Activated T-cell treated with anti-CD3 and anti-CD28 coated beads, Interleukin-2, amount 50 U/mL, for 48 hours (primary cell): ENCODE measurements at places on chromosomes 7 and 10.

- no peak for DNase-seq
Observed at GRCh38 chr10:14812271-14812670, 25.6 kb downstream of the CDNF start.

DNA sequence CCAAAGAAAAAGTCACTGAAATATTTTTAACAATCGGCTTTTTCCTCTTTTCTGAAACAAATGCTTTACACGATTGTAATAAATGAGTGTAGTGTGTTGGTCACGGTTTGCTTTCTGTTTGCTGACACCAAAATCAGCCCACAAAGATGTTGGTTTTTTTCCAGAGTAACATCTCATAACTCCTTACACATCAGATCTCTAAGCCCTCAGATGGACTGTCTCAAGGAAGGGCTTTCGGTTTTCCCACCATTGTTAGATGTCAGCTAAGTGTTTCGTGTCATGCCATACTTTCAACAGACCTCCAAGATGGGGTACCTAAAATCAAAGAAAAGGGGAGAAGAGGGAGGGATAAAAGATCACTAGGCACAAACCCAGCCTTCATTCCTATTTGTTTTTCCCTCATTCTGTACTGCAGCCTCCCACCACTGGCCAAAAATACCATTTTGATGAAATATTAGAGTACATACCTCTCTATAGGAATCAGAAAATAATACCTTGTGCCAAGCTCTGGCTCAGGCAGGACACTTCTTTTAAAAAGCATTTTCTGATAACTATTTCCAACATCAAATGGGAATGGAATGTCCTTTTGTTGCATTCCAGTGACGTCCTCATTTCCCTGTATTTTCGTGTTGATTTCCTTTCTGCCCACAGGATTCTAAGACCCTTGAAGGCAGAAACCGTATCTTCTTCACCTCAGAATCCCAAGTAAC, 159.1 kb downstream of the DGKI start:
- no peak for DNase-seq

GRCh38 chr7:7100432-7100849, 81.9 kb upstream of the C1GALT1 start:
- no peak for DNase-seq

DNA sequence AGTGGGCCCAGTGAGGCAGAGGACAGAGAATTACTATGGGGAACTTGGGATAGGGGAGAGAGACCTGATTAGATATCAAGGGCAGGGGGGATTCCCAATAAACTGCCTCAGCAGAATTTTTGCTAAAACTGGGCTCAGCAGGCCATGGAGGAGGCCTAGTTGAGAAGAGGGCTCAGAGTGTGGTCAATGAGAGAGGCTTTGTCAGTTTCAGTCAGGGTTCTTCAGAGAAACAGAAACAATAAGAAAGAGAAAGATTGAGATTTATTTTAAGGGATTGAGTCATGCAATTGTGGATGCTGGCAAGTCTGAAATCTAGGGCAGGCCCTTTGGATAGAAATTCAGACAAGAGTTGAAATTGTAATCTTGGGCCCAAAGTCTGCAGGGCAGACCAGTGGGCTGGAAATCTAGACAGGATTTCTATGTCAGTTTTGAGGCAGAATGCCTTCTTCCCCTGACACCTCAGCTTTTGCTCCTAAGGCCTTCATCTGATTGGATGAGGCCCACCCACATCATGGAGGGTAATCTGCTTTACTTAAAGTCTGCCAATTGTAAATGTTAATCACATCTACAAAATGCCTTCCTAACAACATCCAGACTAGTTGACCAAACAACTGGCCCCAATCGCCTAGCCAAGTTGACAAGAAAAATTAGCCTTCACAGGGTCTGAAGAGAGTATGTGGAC, 33.5 kb upstream of the CCSER2 start:
- DNase-seq: no peak

DNA sequence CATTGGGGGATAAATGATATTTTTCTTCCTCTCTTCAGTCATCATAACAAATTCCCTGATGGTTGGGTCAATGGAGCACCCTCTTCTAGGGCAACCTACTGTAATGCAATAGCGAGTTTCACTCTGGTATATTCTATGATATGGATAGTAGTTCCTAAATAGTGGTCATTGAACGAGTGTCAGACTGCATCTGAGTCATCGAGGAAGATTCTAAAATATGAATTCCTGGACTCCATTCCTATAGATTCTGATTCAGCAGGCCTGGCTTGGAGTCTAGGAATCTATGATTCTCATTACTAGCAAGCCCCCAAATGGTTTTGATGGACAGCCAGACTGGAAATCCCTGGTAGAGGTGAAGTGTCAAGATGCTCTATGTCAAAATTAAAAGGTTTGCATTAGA, 254.5 kb downstream of the BUB3 start:
- DNase-seq: no peak

DNA sequence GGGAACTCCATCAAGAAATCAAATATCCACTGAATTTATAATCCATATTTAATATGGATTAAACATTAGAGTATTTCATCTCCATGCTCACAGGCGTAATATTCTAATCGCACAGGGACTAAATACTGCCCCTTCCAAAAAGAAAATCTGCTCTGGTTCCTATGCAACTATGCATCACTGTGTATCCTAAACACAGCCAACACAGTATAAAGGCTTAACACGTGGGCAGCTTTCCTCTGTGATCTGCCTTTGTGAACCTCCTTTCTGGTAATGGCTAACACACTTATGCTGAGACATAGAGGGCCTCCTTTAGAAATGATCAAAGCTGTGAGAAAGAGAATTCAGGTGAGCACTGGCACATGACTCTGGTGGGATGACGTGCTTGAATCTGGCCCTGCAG, 110.2 kb downstream of the RAB11FIP2 start:
- no peak for DNase-seq

DNA sequence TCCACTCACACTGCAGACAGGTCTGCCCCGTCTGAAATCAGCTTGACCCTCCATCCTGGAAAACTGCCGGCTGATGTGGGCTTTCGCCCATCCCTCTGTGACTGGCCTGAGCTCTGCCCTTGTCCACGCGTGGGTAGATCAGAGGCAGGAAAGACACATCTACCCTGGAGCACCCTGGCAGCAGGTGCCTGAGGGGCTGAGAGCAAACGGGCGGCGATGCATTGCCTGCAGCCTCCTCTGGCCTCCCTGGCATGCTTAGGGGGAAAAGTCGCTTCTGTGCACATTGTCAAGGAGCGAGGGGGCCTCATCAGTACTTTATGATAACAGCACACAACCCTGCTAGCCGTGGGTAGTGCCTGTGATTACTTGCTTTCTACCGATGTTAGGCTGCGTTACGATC, 109.4 kb downstream of the ADARB2 start:
- no peak for DNase-seq

- DNase-seq: no peak
Observed at GRCh38 chr7:3914051-3914775, 613.2 kb downstream of the SDK1 start.

- no peak for DNase-seq
Observed at GRCh38 chr7:154871928-154872750, 130.8 kb downstream of the PAXIP1 start.

GRCh38 chr7:26854876-26855855, 9.2 kb downstream of the SKAP2 start:
- no peak for DNase-seq

DNA sequence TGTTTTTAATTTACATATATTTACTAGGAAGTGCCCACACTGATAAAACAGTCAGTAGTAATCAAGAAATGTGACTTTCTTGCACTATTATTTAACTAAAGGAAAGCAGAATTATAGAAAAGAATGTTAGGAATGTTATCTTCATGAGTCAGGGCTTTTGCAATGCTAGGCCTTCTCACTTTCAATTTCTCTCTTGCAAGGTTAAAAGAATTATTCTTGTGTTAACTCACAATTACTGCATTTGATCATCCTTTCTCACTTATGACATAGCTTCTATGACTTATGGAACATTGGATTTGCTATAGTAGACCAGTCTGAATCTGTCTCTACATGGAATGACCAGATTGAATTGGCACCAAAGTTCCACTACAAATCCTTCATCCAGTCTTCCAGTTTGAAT, 192.4 kb downstream of the SDK1 start:
- no peak for DNase-seq

DNA sequence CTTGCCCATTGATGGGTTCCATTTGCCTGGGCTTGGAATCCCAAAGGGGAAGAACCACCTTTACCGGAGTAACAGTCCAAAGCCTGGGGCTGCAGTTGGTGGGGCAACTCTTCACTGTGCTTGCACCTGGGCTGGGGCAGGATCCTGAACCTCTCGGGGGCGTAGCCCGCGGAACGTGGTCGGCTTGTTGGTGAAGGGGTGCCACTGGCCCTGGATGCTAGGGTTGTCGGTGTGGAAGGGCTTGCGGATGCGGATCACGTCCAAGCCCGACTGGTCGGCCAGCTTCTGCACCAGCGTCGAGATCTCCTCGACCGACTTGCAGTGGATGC, 710 bp downstream of the MRPL43 start:
- DNase-seq: no peak
